ENCODE measurements at places on chromosomes 13 and 19.

- DNase-seq, result no peak
These were observed 26.5 kb downstream of the PIP5K1C start for GRCh38 chr19:3673506-3674439.

- peak; percentile 73 for DNase-seq
These were observed 19.6 kb downstream of the RNF6 start for GRCh38 chr13:26202365-26202972.

- DNase-seq, result no peak
These were observed 275.3 kb downstream of the KCTD12 start for GRCh38 chr13:76610819-76611415.

DNA sequence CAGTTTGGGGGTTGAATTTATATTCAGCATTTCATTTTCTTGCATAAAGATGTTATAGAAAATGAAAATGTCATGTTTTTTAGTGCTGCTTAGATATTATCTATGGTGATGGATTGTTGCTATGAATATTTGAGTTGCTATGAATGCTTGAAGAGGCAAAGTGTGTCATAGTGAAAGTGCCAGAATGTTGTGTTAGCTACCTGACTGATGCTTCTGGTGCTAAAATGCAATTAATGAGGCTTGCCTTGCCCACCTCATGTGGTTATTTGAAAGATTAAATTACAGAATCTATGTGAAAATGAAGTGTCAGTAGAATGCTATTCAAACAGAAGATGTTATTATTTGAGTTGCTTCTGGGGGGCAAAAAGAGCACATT lies 62.7 kb upstream of the MYCBP2 start:
- no peak for DNase-seq

- no peak for DNase-seq
These were observed 182.4 kb upstream of the UFM1 start for GRCh38 chr13:38167164-38167822.

Data from amniotic epithelial cell (primary cell).